Stromal cell of bone marrow (primary cell): ENCODE measurements at places on chromosomes 1 and 21.

GRCh38 chr21:39630827-39631226 lies 18.1 kb downstream of the B3GALT5 start:
- no peak for DNase-seq

GRCh38 chr1:164958982-164959768 lies 397.3 kb downstream of the LMX1A start:
- DNase-seq: no peak

DNA sequence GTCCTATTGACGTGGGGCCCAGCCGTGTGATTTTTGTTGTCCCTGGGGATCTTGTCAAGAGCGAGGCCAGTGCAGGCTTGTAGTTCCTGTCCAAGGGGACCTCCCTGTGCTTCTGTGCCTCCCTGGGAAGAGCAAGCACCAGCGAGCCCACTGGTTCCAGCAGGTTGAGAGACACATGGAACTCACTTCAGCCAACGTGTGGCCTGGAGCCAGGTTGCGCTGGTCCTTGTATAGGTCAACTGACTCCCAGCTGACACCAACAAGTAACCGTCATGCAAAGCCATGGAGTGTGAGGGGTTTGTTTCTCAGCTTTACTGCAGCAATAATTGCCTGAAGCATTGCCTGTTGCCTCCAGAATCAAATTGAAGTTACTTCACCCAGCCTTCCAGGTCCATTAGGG lies 63.0 kb downstream of the DISP3 start:
- no peak for DNase-seq

DNA sequence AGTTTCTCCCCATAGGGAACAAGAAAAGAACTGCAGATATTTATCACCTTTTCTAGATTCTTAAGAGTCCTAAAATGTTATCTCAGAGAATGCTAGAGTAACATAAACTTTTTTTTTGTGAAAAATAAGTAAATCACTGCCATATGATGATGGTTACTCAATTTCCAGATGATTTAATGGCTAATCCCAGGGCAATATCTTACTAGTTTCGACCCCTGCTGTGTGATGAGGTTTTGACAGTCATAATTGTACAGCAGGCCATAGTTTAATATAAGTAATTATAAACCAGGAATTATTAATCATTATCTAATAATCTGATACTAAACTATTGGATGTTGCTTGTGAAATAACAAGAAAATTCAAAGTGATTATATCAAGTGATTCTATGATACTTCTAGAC lies 210.6 kb downstream of the HLX start:
- no peak for DNase-seq

- no peak for DNase-seq
Measured at GRCh38 chr1:25437672-25438071, 7.0 kb downstream of the MACO1 start.
